NCI-H2029 (cell line): ENCODE measurements at places on chromosomes 6 and 20.

GRCh38 chr20:21219686-21220085 is 83.4 kb upstream of the XRN2 start:
- DNase-seq: no peak

DNA sequence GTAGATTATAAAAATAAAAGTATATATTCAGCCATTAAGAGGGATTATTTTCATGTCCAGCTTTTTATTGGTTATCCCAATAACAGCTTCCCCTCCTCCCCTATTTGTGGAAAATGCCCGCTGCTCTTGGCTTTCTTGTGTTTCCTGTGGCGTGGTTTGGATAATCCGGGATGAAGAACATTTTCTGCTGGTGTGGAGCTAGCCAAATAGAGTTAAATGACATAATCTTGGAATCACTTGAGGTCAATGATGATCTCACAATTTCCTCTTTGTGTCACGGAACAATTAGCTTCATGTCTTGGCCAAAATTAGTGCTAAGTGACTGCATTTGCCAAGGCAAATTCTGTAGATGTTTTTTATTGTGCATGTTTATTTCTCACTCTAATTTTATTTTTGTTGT is 394.0 kb downstream of the LAMA2 start:
- DNase-seq: no peak

- no peak for DNase-seq
These were observed 703.1 kb downstream of the RFPL4B start for GRCh38 chr6:113050010-113050858.

DNA sequence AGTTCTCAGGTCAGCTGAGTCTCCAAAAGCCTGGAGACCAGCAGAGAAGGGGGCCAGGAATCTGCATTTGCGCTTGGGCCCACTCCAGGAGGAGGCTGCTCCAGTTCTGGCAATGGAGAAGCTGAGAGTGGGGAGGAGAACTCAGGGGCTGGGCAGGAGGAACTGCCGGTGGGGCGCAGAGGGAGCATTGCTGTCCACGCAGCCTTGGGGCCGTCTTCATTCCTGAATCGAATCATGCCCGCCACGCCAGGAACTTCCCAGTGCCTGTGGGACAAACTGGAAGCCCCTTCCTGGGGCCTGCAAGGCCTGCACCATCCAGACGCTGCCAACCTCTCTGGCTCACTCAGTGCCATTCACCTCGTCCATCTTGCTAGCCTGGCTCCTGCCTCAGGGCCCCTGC is 16.9 kb downstream of the RAB44 start:
- no peak for DNase-seq

GRCh38 chr6:73285674-73286283 is 22.8 kb upstream of the KHDC1 start:
- DNase-seq: no peak

DNA sequence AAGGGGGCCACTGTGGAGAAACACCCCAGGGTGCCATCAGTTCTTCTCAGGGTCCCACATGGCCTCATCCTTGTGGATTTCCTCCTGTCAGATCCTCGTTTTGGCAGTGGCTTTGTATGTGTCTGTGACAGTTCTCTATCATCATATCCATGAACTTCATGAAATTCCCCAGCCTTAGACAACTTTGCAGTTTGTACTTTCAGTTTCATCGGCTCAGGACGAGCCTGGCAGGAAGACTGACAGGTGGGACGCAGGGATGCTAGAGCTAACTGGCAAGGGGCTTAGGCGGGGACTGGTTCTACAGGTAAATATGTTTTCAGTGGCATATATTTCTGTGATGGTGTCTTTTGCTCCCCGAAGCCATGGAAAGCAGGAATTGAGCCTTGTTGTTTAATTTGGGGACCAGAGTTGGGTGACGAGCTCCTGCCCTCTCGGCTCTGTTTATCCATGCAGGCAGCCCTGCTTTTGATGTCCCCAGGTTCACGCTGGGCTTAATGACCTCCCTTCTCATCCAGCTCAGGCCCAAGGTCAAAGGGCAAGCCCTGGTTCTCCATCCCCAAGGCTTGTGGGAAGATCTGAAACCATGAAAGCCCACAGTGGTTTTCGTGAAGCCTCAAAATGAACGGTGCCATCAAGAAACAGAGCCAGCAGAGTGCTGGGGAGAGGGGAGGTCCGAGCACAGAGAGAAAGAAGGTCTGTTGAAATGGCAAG is 11.2 kb downstream of the SDCBP2 start:
- no peak for DNase-seq

GRCh38 chr20:20363434-20363798 is 4.5 kb upstream of the INSM1 start:
- peak; percentile 74 for DNase-seq

DNA sequence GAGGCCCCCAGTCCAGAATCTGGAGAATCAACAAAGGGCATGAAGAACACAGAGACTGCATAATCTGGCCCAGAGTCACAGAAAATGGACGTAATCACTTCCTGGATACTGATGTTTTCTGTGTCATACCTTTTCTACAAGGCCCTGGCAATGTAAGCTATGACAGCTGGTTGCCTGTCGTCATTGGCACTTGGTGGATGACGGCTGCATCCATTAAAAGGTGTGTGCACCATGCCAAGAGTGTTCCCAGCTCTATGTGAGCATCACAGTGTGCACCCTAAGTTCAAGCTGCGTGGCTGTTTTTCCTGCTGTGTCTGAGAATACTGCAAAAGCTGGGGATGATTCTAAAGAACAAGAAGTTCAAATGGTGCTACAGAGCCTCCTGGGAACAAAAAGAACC is 275.2 kb upstream of the CNR1 start:
- DNase-seq: no peak

- no peak for DNase-seq
These were observed 13.2 kb upstream of the ATXN1 start for GRCh38 chr6:16774437-16774836.

DNA sequence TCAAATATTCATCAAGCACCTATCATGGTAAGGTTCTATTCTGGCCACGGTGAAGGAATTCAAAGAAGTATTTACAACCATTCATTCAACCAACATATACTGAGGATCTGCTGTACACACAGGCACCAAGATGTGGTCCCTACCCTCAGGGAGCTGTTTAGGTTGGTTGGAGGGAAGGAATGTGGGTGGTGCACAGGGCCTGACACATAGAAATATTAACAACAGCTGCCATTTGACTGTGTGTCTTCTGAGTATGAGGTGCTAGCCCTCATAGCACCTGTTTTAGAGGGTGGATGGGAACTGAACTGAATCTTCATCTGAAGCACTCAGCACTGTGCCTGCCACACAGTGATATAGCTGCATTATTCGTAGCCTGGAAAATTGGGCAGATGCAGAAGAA is 7.3 kb downstream of the SNPH start:
- DNase-seq: no peak

- DNase-seq: peak; percentile 95
These were observed at the start of the genes HSPA1A and HSPA1L for GRCh38 chr6:31815025-31815838. HSPA1A (plus strand) TSS chr6:31815543; CDS start chr6:31815757, 214 bp downstream. HSPA1L (minus strand) TSS chr6:31815283; CDS start chr6:31811972, 3,311 bp downstream.

GRCh38 chr20:25046181-25046641 is 11.7 kb downstream of the ACSS1 start:
- DNase-seq: no peak

DNA sequence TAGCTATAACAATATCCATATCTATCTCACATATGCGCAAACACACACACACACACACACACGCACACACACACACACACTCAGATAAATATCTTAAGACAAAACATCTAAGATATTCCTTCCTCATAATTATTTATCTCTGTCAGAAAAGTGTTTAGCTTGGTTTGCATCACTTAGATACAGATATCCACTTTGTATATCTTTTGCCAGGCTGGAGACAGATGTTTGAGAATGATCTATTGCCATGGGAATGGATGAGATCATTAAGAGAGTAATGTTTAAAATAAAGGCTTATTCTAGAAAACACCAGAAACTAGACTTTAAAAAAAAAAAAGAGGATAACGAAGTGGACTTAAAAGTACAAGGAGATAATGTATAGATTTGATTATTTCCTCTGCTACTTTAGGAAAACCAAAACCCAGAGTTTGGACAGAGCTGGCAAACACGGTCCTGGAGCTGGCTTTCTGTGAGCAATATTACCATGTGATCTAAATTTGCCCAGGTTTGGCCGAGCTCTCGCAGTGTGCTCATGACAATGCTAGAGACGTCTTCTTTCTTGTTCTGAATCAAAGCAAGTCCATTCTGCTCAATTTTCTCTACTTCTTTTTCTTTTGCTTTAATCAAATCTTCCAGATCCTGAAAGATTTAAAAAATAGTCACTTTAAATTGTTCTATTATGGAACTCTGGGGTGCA is 411.8 kb downstream of the SYNE1 start:
- DNase-seq: no peak

DNA sequence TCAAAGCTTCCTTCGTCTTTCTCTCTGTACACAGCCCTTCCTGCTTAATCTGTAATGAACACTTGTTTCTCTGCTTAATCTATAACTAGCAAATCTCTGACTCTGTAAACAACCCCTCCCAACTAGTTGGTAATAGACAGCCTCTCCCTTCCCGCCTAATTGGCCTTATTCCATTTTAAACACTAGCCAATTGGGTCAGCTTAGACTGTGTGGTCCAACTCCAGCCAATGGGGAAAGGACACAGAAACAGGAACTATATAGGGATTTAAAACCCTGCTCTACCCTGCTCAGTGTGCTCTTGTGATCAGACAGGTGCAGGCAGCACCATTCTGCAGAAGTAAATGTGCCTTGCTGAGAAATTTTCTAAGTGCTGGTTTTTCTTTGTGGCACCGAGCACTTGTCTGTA is 18.5 kb downstream of the CHD6 start:
- no peak for DNase-seq

DNA sequence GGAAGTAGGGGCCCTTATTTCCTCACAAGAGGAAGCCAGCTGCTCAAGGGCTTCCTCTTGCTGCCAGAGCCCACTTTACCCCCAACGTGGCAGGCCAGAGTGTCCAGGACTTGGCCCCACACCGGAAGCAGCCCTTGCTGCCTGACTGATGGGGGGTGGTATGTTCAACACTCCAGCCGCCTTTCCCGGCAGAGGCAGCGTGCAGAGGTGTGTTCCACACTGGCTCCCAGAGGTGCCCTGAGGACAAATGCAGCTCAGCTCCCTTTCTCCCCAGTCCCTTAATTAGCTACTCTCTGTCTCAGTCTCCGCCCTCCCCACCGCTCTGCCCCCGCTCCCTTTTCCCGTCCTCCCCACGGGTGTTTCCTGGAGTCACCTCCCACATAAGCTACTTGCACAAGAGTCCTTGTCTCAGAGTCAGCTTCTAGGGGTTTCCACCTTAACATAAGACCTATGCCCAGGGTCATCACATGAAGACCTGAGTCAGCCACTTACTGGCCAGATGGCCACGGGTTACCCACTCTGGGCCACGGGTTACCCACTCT is 61.7 kb upstream of the SHLD1 start:
- DNase-seq: no peak

- DNase-seq: no peak
These were observed 46.9 kb downstream of the CDS2 start for GRCh38 chr20:5173751-5174150.

DNA sequence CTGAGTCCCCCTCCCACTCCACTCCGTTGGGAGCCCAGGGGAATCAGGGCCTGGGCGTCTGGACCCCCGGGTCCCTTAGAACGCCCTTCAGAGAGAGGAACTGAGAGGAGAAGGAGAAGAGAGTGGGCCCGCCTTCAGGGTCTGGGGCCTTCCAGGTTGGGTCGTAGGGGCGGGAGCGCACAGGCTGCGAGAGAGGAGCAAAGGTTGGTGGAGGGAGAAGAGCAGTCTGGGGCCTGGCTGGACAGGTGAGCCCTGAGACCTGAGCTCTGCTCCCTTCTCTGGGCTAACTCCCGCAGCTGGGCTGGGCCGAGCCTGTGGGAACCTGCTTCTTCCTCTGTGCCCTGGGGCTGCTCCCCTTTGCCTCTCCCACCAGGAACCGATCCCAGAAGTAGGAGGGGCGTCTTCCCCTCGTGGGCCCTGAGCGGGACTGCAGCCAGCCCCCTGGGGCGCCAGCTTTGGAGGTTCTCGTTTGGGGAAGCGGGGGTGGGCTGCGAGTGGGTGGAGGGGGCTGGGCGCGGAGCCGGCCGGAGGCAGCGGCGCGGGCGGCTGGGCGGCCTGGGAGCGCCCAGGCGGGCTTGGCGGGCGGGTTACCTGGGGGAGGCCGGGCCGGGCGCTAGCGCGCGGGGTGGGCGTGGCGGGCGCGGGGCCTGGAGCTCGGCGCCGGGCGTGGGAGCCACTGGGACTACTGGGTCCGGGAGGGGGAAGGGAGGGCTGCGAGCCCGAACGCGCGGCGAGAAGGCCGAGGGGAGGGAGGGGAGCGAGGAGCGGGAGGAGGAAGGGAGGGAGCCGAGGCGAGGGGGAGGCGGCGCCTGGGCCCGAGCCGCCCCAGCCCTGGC is at the start of gene DDR1:
TSS of gene DDR1 (plus strand) at position 835 of the 836 bp plus-strand sequence. CDS start 4,211 bp downstream, outside the sequence.
- DNase-seq: peak; percentile 64

- no peak for DNase-seq
These were observed 81.1 kb downstream of the MAFB start for GRCh38 chr20:40607927-40608326.

GRCh38 chr6:162195441-162195840 is 532.1 kb downstream of the PRKN start:
- no peak for DNase-seq

GRCh38 chr6:67811239-67812037 is 823.6 kb upstream of the ADGRB3 start:
- DNase-seq: no peak

GRCh38 chr6:163308629-163309440 is 105.7 kb upstream of the QKI start:
- DNase-seq: no peak

DNA sequence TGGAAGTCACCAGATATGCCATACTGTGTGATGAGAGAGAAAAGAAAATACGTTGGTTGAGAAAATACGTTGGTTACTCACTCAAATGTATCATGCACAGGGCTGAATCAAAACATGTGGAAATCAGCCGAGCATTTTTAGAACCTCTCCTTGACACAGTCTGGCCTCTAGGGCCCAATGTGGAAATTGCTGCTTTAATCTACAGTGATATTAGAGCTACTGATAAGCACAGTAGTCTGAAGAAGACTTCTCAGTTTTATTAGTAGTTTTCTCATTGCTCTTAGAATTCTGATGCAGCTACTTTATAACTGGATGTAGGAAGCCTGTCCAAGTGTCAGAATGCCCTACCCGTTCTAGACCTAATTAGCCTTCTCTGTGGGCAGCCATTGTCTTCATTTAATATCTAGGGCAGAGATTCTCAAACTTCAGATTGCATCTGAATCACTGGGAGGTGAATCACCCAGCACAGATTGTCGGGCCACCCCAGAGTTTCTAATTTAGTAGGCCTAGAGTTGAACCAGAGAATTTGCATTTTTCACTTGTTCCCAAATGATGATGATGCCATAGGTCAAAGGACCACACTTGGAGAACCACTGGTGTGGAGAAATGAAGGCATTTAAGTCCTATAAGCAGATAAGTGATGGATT is 229.1 kb downstream of the PLCB1 start:
- no peak for DNase-seq

DNA sequence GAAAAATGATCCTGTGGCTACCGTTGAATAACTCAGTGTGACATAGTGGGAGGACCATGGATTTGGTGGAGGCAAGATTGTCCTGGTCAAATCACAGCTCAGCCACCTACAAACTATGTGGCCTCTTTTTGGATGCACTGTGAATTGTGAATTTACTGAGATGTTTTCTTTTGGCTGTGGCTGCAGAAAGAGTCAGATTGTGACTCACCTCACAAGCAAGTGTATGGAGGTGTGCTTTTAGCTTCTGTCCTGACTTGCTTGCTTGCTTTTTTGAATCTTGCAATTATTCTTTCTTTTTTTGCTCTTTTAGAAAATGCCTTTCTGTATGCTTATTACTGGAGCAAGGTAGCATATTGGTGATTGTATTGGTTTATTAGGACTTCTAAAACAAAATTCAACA is 122.9 kb upstream of the FOXO3 start:
- DNase-seq: no peak
